ENCODE measurements at places on chromosomes 7 and 10.
A peak's percentile ranks its signal among the peaks of the same experiment; 100 is the strongest.

DNA sequence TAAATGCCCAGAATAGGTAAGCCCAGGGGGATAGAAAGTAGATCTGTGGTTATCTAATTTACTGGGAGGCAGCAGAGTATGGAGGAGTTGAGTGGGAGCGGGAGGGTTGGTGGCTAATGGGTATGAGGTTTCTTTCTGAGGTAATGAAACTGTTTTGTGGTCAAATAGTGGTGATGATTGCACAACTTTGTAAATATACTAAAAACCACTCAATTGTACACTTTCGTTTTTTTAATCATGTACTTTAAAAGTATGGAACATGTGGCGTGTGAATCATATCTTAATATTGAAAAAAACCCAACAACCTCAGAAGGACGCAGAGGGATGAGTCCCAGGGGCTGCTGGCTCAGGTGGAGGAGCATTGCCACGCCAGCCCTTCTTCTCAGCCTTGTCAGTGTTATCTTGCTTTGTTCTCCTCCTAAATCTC lies 118.1 kb downstream of the WDR11 start:
- no peak for DNase-seq

DNA sequence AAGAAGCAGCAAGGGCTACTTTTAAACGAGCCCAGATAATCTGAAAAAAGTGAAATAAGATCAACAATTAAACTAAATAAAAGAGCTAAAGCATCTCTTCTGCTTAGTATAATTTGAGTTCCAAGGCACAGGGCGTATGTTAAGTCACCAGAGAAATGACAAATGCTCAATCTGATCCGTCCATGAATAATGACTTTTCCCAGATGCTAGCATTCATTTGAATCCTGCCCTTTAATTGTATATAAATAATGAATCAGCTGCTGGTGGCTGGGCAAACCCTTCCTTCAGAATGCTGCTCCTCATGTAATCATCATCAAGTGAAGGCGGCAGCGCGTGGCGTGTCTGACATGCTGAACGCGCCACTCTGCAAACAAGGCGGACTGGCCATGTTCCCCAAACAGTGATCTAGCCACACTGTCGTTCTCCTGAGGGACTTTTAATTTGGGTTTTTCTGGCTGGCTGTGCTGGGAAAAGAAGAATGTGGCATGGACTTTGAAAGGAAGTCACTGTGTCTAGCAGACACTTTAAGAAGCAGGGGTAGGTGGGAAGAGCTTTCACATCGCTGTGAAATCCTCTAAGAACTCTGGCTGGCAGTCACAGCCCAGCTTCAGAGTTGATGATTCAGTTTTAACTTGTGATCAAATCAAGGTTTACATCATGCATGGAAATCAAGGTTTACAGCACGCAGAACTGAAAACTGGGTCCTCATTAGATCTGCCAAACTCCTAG lies 70.7 kb downstream of the BEND7 start:
- DNase-seq = no peak

GRCh38 chr7:98909487-98909886 lies 31.2 kb downstream of the TRRAP start:
- no peak for DNase-seq

GRCh38 chr10:84424731-84425167 lies 96.4 kb downstream of the CCSER2 start:
- DNase-seq = peak; percentile 96

GRCh38 chr7:67805921-67806471 lies 809.4 kb downstream of the TYW1 start:
- DNase-seq = no peak

- no peak for DNase-seq
Observed at GRCh38 chr7:39509436-39509835, 56.8 kb upstream of the YAE1 start.

- DNase-seq = peak; percentile 42
Observed at GRCh38 chr7:22256541-22257096, 100.3 kb downstream of the RAPGEF5 start.

DNA sequence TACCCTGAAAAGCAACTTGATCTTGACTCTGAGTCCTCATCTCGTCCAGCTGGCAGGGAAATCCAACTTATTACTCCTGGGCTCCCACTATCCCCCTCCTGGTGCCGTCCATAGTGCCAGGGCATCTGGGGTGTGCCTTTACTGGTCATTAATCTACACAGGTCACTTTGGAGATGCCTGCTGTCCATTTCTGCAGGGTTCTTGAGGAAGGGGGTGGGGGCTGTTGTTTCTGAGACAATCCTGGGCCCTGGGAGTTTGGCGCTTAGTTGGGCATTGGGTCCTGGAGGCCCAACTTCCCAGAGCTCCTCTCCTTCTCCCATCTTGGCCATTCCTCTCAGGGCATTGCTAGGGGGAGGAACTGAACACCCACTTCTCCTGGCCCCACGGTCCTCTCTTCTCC lies 6.0 kb upstream of the TACR2 start:
- no peak for DNase-seq

DNA sequence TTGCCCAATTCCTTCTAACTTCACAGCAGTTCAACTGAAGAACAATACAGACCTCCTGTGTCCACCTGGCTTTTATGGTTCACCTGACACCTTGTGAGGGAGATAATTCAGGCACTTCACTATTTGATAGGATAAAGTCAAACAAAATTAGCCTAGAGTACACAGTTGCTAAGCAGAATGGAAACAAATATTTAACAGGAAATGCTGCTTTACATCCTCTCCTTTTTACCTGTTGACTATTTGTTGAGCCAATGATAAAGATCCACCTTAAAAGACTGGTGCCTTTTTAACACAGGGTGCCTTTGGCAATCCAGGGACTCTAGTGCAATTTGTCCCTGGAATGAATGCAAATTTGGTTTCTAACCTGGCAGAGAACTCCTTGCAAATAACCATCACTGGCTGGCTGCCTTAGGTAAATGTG lies 39.8 kb downstream of the ITPRID1 start:
- no peak for DNase-seq

GRCh38 chr7:15016766-15017165 lies 114.2 kb upstream of the DGKB start:
- no peak for DNase-seq

DNA sequence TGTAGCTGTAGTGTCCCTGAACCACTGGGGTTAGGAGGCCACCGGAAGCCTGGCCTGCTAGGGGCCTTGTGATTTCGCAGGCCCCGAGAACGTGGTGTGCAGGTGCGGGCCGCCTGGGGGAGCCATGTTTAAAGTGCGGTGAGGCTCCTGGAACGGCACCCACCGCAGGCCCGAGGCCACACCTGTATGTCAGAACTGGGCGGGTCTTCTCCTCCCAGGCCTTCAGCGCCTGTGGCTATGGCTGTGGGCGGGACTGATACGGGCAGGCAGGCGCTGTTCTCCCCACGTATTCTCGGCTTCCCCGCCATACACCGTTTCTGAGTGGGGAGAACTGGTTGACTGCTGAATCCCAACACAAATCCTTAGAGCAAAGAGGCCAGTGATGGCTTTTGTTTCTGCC lies 74.8 kb downstream of the DNAJB6 start:
- no peak for DNase-seq

- DNase-seq = peak; percentile 74
Observed at GRCh38 chr7:94396596-94396995, 1.9 kb downstream of the COL1A2 start.

DNA sequence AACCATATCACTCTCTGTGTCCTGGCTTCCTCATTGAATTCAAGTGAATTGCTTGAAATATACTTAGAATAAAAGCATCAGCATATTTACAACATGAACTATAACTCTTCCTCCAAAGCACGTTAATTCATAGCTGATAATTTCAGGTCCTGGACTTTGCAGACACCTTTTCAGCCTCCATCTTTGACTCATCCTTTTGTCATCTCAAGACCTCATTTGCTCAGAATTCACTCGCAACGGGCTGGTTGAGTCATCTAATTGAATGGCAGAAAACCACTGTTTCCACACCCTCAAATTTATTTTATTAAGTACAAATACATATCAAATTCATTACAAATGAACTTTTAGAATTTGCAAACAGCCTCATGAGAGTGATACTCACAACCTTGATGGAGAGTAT lies 545.7 kb downstream of the GATA3 start:
- no peak for DNase-seq

DNA sequence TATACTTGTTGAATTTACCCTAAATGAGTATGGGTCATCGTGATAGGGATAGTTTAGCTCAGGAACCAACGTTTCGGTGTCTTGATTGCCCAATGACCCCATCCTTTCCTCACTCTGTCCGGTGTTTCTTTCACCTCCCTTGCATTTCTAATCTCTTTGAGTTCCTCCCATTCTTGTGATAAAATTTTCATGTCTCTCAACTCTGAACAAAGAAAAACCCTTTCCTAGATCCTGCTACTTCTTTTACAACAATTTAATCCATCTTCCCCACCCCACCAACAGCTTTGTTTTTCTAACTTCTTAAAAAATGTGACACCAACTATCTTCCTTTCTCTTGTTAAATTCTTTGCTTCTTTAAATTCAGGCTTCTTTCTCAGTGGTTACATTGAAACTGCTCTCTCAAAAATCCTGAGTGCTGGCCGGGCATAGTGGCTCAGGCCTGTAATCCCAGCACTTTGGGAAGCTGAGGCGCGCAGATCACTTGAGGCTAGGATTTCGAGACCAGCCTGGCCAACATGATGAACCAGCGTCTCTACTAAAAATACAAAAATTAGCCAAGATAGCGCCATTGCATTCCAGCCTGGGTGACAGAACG lies 130.3 kb upstream of the MINDY3 start:
- DNase-seq = no peak

DNA sequence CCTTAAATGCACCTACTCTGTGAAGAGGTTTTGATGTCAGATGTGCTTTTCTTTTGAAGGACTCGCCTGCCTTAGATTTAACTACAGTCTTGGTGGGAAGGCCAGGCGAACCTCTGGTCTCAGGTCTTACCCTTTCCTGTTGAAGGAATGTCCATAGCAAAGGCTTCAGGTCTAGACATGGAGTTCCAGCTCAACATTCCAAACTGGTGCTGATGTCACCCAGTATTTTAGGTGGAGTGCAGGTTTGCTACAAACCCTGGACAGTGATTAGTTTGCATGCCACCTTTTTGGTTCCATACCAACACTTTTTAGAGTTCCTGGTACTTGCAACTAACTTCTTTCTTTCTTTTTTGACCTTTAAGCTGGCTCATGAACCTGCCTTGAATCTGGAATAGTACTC lies 258.7 kb downstream of the GFRA1 start:
- no peak for DNase-seq

- no peak for DNase-seq
Observed at GRCh38 chr10:44618910-44619309, 234.0 kb upstream of the CXCL12 start.

DNA sequence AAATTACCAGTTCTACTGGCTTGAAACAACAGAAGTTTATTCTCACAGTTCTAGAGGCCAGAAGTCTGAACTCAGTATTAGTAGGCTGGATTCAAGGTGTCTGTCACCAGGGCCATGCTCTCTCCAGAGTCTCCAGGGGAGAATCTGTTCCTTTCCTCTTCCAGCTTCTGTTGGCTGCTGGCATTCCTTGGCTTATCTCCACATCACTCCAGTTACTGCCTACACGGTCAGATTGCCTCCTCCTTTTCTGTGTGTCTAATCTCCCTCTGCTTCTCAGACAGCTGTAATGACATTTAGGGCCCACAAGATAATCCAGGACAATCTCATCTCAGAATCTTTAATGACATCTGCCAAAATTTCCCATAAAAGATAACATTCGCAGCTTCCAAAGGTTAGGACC lies 36.6 kb downstream of the MAPK8 start:
- DNase-seq = no peak

DNA sequence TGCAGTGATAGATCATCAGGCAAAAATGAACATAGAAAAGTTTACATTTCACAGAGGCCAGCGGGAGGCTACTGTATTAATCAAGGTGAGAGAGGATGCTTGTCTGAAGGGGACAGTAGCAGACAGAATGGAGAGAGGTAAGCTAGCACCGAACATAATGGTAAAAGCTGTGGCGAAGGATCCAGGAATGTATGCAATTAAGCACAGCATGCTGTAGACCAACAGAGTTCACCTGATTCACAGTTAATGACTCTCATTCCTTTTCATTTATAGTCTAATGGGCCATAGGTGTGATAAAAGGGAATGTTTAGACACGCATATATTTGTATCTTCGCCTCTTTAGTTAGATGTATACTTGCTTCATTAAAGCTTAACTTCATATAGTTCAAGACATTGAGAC lies 150.9 kb upstream of the MBL2 start:
- no peak for DNase-seq

DNA sequence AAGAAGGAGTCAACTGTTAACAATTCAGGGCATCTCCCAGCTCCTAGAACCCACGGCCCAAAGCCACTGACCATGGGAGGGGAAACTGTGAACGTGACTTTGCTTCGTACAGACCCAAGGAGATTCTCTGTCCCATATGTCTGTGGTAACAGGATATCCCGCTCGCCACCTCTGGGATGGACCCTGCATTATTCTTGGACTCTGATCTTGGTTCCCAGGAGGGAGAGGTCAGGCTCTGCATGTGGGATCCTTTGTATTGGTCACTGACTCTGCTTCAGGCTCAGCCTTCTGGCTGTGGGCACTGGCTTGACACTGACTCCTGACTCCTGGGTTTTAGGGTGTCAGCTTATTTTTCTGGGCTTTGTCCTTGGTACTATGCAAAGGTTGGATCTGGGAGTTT lies 13.5 kb upstream of the MBL2 start:
- DNase-seq = no peak

- DNase-seq = no peak
Observed at GRCh38 chr10:44990965-44991364, 9.8 kb upstream of the ZNF22 start.

DNA sequence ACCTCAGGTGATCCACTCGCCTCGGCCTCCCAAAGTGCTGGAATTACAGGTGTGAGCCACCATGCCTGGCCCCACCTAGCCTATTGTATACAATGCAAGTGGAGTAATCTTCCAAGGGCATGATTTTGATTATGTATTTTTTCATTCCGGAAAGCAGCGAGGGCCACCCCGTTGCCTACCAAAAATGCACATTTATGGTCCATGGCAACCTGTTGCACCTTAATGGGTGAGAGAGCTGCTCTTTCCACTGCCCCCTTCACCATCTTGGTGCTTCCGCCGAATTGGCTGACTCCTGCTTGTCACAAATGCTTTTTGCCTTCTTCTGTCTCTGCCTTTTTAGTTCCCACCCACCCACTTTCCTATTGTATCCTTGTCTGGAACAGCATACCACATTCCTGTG lies 699.5 kb downstream of the LRMDA start:
- no peak for DNase-seq

DNA sequence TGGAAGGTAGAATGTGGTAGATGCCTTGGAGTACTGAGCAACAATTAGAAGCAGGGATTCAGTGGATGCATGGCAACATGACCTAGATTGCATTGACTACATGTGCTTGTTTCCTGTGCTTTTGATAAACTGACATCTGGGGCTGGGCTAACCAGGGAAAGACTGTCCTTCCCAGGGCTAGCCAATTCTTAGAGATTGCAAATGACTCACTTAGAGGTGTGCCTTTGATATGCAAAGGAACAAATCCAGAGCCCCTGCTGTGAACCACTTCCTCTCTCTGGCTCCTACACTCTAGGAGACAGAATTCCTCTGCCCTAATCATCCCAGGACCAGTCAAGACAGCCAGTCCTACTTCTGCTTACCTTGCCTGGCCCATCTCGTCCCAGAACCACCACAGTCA lies 651.5 kb downstream of the LRMDA start:
- peak; percentile 53 for DNase-seq

- no peak for DNase-seq
Observed at GRCh38 chr10:121610798-121611323, 12.6 kb upstream of the FGFR2 start.

- no peak for DNase-seq
Observed at GRCh38 chr10:71382028-71382427, 14.7 kb upstream of the CDH23 start.
